Bladder microvascular endothelial cell (primary cell): ENCODE measurements at places on chromosomes 7 and 10. TPM values are rescaled to one million over a fixed set of nuclear protein-coding genes. Genes with fewer than 3 reads are reported as not detected.

The TWIST1 gene
- total RNA-seq: 0.16 TPM in 1 of 2 replicates, not detected in the other

The CALCR gene
- total RNA-seq: not detected in 2 replicates

The HOXA5 gene
- 7.4 and 8.3 TPM in 2 replicates for total RNA-seq

The KIAA1217 gene
- total RNA-seq: 12.3 and 28.7 TPM in 2 replicates

The SLC13A1 gene
- not detected in 2 replicates for total RNA-seq
